ENCODE measurements at places on chromosomes 6 and 20.

DNA sequence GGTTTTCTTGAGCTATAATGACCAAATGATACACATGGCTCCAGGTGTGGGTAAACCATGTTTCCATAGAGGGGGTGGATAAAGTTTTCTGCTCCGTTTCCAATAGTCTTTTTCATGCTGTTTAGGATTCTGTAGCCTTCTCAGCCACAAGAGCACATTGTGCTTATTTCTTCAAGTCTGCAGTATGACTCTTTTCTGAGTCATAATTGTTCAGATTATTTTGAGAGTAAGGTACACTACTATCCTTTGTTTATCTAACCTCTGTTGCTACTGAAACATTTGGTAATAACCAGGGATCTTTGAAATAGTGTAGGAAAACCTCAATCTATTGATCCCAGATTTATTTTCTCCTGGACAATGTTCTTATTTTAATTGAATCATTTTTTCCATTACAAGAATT is 247.9 kb upstream of the BMP2 start:
- no peak for DNase-seq

DNA sequence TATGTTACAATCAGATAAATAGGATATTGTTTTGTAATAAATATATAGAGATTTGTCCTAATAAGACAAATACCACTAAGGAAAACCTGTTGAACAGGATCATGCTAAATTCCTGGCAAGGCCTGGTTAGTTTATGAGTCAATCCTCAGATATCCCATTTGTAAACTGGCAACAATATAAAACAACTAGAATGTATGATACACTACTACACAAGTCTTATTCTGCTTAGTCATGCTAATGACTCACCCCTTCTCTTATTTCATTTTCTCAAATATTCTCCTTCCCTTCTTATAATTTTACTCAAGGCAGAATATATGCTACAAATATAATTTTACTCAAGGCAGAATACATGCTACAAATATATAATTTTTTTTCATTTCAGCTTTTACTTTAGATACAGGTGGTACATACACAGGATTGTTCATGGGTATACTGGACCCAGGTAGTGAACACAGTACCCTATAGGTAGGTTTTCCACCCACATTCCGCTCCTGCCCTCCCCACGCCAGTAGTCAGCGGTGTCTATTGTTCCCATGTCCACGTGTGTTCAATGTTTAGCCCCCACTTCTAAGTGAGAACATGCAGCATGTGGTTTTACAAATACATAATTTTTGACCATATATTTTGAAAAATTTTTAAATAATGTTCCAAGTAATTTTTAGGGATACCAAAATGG is 6.3 kb downstream of the OSER1 start:
- DNase-seq, result no peak

DNA sequence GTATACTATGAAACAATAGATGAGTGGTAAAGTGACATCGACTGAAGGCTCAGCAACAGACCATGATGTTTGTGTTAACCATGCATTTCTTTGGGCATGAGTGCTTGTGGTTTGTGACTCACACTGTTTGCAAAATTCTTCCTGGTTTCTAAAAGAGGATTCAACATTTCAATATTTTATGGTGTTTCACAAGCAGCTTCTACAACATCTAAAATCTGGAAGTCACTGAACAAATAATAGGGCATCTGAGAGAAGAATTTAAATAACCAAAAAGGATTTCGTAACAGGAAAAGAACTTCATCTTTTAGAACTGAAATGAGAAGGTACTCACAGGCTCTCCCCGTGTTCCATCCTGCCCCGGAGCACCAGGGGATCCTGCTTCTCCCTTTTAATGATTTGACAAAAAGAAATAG is 146.2 kb downstream of the COL21A1 start:
- DNase-seq, result no peak

DNA sequence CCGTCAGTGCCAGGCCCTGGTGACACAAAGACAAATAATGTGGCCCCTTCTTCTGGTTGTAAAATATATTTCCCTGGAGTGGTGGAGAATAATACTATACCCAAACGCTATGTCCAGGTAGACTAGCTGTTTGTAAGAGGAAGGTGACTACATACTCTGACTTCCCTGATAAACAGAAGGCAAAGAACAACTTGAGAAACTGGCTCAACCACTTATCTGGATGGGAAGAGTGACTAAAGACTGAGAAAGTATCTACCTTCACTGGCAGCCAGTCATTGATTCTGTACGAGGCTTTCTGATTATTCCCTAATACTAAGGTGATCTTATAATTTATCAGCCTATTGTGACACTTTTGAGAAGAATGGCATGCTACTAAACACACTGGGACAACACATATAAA is 569.7 kb downstream of the EPHA7 start:
- no peak for DNase-seq

GRCh38 chr6:3912361-3913076 is 63.3 kb downstream of the FAM50B start:
- no peak for DNase-seq

GRCh38 chr6:3159805-3160781 is 2.7 kb upstream of the TUBB2A start:
- DNase-seq, result no peak

DNA sequence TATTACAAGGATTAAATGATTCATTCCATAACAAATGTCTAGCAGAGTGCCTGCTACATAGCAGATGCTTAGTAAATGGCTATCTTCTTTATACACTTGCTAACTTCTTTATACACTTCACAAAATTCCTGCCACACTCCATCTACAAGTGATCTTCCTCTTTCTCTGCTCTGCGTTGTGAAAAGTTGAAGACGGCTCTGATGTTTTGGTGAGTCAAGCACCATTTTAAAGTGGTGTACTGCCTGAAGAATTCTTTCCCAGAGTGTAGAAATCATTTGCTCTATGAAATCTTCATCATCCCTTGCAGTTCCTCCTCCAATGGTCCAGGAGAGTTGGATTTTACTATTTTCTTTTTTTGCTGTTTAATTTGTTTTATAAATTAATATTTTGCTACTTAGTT is 74.9 kb downstream of the TNFAIP3 start:
- DNase-seq, result no peak

- no peak for DNase-seq
These were observed 7.0 kb upstream of the C20orf144 start for GRCh38 chr20:33655164-33655563.
